ENCODE measurements at places on chromosomes 1 and 21. TPM values are rescaled to one million over a fixed set of nuclear protein-coding genes. Genes with fewer than 3 reads are reported as not detected.

DNA sequence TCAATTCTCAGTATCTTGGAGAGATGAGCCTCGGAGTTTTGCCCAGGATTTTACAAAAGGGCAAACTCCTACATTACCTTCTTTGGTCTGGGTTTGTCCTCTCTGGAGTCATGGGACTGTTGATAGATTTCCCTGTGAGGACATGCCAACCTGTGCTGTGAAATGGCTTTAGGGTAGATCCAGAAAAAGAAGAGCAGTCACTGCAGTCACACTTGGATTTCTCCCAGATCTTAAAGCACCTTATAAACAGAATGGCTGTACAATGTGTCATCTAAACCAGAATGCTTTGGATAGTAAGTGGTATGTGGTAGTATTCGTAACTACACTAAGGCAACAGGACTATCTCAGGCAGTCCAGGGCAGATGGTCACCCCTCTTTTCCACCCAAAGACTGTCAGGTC is 1.9 kb upstream of the CSRP1 start:
- no peak for DNase-seq
- H3K4me3 ChIP-seq: no peak overlapping the region
- H3K4me1 ChIP-seq: peaks cover 35% of the 10 kb centered on the region

FAM72C gene
- total RNA-seq: 0.70 TPM

NBPF14 gene
- 18.5 TPM for total RNA-seq

- peaks cover 15% of the 10 kb centered on the region for H3K4me1 ChIP-seq
- no peak overlapping the region for H3K27ac ChIP-seq
- H3K4me3 ChIP-seq: no peak overlapping the region
- no peak for DNase-seq
- no peaks in the 10 kb centered on the region for H3K27me3 ChIP-seq
Measured at GRCh38 chr1:68293609-68294366, 61.5 kb upstream of the WLS start.

GRCh38 chr1:37831809-37832208 is 23.8 kb upstream of the YRDC start:
- H3K36me3 ChIP-seq: peaks cover 88% of the 10 kb centered on the region
- no peak overlapping the region for H3K4me3 ChIP-seq
- no peaks in the 10 kb centered on the region for H3K4me1 ChIP-seq
- DNase-seq: no peak
- no peaks in the 10 kb centered on the region for H3K27me3 ChIP-seq

DNA sequence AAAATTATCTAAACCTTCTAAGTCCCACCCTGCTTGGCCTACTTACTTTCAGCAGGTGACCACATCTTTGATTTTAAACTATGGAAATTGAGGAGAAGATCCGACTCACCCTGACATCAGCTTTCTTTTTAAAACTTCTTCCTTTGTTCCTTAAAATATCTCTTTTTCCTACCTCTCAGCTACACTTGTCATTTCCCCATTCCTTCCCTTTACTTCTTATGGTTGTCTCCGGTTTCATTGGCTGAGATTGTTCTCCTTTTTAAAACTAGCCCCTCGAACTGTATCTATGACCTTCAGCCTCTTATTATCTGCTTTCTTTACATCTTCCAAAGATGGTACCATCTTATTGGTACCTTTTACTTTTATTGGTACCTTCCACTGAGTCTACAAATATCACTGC is 87.8 kb upstream of the NRIP1 start:
- DNase-seq: no peak
- no peak overlapping the region for H3K27ac ChIP-seq
- no peaks in the 10 kb centered on the region for H3K36me3 ChIP-seq
- no peak overlapping the region for H3K4me3 ChIP-seq
- no peaks in the 10 kb centered on the region for H3K27me3 ChIP-seq

OR2L5 gene
- total RNA-seq: not detected

DNA sequence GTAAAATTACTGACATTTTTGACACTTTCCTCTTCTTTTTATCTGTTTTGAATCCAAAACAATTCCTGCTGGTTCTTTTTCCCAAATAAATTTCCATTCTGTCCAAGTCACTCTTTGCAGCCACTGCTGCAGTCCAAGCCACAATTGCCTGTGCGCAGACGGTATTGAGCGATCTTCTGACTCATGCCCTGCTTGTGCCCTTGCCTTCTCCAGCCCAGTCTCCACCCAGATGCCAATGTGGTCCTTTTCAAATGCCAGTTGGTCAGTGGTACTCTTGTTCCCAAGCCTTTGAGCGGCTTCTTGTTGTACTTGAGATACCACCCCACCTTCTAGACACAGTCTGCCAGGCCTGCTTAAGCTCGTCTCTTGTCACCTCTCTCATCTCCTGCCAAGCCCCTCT is 78.9 kb downstream of the CAMTA1 start:
- H3K4me1 ChIP-seq: peaks cover 8% of the 10 kb centered on the region
- no peak overlapping the region for H3K4me3 ChIP-seq
- H3K27me3 ChIP-seq: no peaks in the 10 kb centered on the region
- no peaks in the 10 kb centered on the region for H3K36me3 ChIP-seq
- no peak for DNase-seq

DNA sequence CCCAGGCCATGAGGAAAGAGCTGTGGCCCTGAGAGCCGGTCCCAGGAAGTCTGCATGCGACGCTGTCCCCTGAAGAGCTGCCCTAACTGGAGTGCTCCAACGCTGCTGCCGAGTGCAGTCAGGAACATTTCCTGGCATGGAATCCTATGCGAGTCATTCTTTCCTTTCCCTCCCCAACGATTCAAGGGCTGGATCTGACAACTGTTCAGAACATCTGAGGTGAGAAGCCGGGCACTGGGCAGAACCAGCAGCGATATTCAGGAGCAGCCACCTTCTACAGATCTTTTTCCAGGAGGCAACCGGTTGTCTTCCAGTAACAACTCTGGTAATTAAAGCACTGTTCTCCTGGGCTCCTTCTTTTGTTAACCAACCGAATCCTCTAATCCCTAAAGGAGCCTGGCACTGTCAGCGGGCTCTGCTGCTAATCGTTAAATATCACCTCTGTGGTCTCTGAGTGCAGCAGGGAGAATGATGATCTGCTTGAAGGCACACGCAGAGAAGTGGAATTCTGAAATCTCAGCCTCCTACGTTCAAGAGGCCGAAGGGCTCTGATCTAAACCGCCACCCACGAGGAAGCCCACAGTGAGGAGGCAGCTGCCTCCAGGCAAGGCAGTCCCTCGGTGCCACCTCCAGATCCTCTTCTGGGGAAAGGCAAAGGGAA is 55.8 kb downstream of the SLC45A1 start:
- H3K27me3 ChIP-seq: no peaks in the 10 kb centered on the region
- H3K27ac ChIP-seq: peak overlapping the region; percentile 69
- H3K4me1 ChIP-seq: peaks cover 82% of the 10 kb centered on the region
- peak; percentile 78 for DNase-seq

FYB2 gene
- 1.2 TPM for total RNA-seq

- no peak overlapping the region for H3K27ac ChIP-seq
- H3K27me3 ChIP-seq: no peaks in the 10 kb centered on the region
- no peaks in the 10 kb centered on the region for H3K36me3 ChIP-seq
- H3K4me3 ChIP-seq: no peak overlapping the region
- H3K4me1 ChIP-seq: no peaks in the 10 kb centered on the region
- no peak for DNase-seq
Measured at GRCh38 chr1:244042293-244042692, 8.8 kb upstream of the ZBTB18 start.

- no peaks in the 10 kb centered on the region for H3K36me3 ChIP-seq
- no peak for DNase-seq
- H3K27ac ChIP-seq: no peak overlapping the region
Measured at GRCh38 chr1:162670928-162671663, 38.8 kb downstream of the DDR2 start.

SPATA45 gene
- total RNA-seq: not detected

All from left lung (tissue), 14 donors.